Prostate gland (tissue), 2 donors: ENCODE measurements at places on chromosomes 3 and 15. TPM values are rescaled to one million over a fixed set of nuclear protein-coding genes. Genes with fewer than 3 reads are reported as not detected.

NMB gene
- 6.2 TPM for total RNA-seq

ARL14 gene
- not detected for total RNA-seq

THUMPD3 gene
- 38.7 TPM for total RNA-seq

CRABP1 gene
- not detected for total RNA-seq

RYR3 gene
- 2.3 TPM for total RNA-seq

MAP1A gene
- total RNA-seq, result 6.2 TPM

ABHD17C gene
- 32.4 TPM for total RNA-seq

DYNLT2B gene
- total RNA-seq, result 15.3 TPM

CORO2B gene
- 1.4 TPM for total RNA-seq

CPEB1 gene
- total RNA-seq, result 1.7 TPM

SYNPR gene
- total RNA-seq, result not detected

SYNM gene
- total RNA-seq, result 185 TPM
